ENCODE measurements at places on chromosomes 13 and 19. TPM values are rescaled to one million over a fixed set of nuclear protein-coding genes. Genes with fewer than 3 reads are reported as not detected.

- H3K4me3 ChIP-seq: peak overlapping the region; percentile 97
- no peak for DNase-seq
- H3K36me3 ChIP-seq: peaks cover 38% of the 10 kb centered on the region
- peak overlapping the region; percentile 99 for H3K27ac ChIP-seq
- peaks cover 29% of the 10 kb centered on the region for H3K4me1 ChIP-seq
- H3K27me3 ChIP-seq: no peaks in the 10 kb centered on the region
Measured at GRCh38 chr19:52190487-52191293, 838 bp downstream of the PPP2R1A start.

The EID2B gene
- total RNA-seq: 3.6 TPM

DNA sequence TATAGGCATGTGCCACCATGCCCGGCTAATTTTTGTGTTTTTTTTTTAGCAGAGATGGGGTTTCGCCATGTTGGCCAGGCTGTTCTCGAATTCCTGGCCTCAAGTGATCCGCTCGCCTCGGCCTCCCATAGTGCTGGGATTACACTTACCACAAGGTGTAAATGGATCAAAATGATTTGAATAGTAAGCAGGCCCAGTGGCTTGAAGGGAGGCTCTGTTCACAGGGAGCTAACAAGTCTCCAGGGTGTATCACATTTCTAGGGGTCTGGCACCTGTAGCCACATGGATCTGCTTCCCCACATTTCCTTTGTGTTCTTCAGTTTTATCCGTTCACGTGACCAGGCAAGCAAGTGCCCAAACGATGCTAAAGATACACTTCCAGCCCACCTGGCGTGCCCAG, 13.5 kb upstream of the CNFN start:
- no peaks in the 10 kb centered on the region for H3K27me3 ChIP-seq
- H3K4me1 ChIP-seq: peaks cover 20% of the 10 kb centered on the region
- no peak for DNase-seq
- no peak overlapping the region for H3K4me3 ChIP-seq
- no peak overlapping the region for H3K27ac ChIP-seq

DNA sequence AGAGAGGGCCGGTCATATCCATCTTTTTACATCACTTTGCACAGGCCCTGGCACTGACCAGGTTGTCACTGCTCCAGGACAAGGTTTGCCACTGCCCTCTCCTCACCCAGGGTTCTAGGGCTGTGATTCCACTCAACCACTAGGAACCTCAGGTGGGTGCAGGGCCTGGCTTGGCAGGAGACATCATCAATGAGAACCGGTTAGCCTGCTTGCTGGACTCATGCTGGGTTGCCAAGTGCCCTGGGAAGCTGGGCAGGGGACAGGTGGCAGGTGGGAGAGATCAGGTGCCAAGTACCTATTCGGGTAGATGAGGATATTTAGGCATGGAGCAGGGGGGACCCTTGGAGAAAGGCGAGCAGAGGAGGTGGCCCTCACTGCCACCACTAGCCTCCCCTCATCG, 4.2 kb upstream of the CERS4 start:
- peaks cover 12% of the 10 kb centered on the region for H3K27me3 ChIP-seq
- no peak for DNase-seq
- no peak overlapping the region for H3K27ac ChIP-seq
- H3K4me3 ChIP-seq: no peak overlapping the region
- H3K4me1 ChIP-seq: peaks cover 14% of the 10 kb centered on the region

- H3K27me3 ChIP-seq: peaks cover 55% of the 10 kb centered on the region
- H3K4me3 ChIP-seq: peak overlapping the region; percentile 1
- peaks cover 13% of the 10 kb centered on the region for H3K4me1 ChIP-seq
- no peaks in the 10 kb centered on the region for H3K36me3 ChIP-seq
- peak; percentile 93 for DNase-seq
Measured at GRCh38 chr19:40221858-40222619, 3.9 kb upstream of the TTC9B start.

- H3K27me3 ChIP-seq: peaks cover 17% of the 10 kb centered on the region
- H3K4me3 ChIP-seq: no peak overlapping the region
- no peaks in the 10 kb centered on the region for H3K36me3 ChIP-seq
- H3K4me1 ChIP-seq: no peaks in the 10 kb centered on the region
- no peak overlapping the region for H3K27ac ChIP-seq
Measured at GRCh38 chr19:46232029-46232428, 2.5 kb downstream of the IGFL1 start.

- peaks cover 55% of the 10 kb centered on the region for H3K4me1 ChIP-seq
- peak within 1 kb of the TSS; percentile 94 for H3K4me3 ChIP-seq
- no peaks in the 10 kb centered on the region for H3K27me3 ChIP-seq
- peak within 1 kb of the TSS; percentile 93 for H3K27ac ChIP-seq
- DNase-seq: peak; percentile 100
- peaks cover 30% of the 10 kb centered on the region for H3K36me3 ChIP-seq
Measured at GRCh38 chr19:5977785-5978605, at the start of gene RANBP3. Gene RANBP3, minus strand, starts transcription at chr19:5978140. Its CDS starts 58 bp downstream, at chr19:5978082.

The C19orf85 gene
- not detected for total RNA-seq

GRCh38 chr19:14089412-14089661, 1.2 kb downstream of the SAMD1 start:
- peak overlapping the region; percentile 76 for H3K4me3 ChIP-seq
- H3K27ac ChIP-seq: peak overlapping the region; percentile 67
- H3K36me3 ChIP-seq: peaks cover 39% of the 10 kb centered on the region
